GM12891 (cell line): ENCODE measurements at places on chromosomes 3 and 15.

DNA sequence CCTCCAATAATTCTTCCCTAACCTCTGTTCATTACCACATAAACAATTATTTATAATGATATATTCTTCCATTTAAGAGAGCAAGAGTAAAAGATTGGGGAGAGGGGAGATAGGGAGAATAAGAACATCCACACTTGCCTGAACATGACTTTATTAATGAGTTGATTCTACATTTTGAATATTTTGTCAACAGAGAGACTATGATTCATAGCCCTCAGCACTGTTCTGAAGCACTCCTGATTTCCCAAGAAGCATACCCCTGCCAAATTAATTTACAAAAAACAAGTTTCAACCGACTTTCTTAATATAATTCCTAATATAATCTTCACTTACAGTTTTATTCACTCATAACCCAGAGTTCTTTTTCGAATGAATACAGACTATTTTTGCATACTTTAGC is 828.8 kb downstream of the ROBO2 start:
- no peak for DNase-seq

- DNase-seq = no peak
These were observed 1534.6 kb downstream of the SI start for GRCh38 chr3:163543662-163544061.

DNA sequence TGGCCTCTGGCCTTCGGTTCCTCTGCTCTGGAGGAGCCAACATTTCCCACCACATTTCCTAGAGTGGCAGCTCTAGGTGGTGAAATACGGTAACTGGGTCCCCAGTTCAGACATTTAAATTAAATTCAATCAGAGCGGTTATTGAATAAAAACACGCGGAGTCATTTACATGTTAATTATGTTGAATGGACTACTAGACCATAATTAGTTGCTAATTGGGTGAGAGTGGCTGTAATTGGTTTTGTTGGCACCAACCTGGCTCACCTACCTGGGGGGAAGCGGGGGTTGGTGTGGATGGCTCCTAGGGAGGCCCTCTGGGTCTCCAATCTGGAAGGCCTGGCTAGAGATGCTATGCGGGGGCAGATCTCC is 12.7 kb downstream of the SEMA3F start:
- DNase-seq = no peak

DNA sequence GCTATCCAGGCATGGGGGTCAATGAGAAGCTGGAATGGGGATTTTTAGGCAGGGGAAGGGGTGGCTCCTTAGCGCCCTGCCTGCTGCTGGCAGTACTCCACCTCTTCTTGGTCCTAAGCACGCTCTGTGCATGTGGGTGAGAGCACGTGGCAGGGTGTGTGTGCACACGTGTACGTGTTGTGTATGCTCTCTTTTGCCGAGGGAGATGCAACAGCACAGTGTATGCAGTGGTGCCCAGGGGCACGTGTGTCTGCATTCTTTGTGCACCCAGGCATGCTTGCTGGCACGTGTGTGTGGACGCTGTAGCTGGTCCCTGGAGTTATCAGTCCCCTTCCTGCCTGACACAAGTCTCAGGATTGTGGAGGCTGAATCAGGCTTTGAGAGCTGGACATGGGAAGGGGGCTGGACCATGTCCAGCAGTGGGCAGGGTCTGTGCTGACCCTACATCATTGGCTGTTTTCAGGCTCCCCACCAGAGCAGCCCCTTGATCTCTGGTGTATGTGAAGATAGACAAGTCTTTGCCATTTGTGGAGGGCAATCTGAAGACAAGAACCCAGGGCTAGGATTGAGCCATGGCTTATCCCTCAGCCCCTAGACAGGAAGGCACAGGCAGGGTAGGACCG is 1.9 kb upstream of the CAMKV start:
- DNase-seq = no peak

DNA sequence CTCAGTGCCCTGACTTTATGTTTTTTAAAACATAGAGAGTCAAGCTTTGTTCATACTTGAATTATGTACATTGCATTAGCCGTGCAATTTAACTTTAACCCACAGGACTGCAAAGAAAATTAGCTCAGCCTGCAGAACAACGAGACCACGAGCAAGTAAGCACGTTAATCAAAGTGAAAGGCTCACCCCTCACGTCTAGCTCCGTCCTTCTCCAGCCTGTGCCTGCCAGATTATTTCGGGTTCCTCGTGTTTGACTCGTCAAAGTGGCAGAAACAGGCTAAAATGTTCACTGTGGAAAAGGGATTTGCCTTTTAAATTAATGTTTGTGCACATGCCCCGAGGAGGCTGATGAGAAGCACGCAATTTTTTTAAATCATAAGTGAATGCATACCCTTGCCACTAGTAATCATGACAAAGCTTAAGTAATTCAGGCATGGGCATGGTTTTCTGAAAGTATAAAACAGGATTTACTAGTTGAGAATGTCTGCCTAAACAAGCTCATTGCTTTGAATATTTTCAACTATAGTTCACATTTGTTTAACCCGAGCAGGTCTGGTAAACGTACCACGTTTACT is 15.3 kb downstream of the ZBTB38 start:
- DNase-seq = no peak

DNA sequence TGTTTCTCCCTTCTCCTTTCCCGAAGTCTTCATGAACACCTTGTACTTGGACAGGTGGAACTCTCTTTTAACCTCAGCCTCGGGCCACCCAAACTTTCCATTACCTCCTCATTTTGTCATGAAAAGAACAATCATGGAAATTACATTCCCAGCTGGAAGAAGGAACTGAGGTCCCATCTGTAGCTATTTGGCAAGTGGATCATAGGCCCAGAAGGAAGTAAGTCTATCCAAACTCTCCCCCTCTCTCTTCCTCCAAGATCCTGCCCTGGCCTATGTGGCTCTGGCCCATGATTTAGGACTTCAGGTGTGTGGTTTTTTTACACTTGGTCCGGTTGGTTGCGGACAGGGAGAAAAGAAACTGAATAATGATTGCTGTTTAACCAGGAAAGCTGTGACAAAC is 44.1 kb downstream of the ITGB5 start:
- no peak for DNase-seq

DNA sequence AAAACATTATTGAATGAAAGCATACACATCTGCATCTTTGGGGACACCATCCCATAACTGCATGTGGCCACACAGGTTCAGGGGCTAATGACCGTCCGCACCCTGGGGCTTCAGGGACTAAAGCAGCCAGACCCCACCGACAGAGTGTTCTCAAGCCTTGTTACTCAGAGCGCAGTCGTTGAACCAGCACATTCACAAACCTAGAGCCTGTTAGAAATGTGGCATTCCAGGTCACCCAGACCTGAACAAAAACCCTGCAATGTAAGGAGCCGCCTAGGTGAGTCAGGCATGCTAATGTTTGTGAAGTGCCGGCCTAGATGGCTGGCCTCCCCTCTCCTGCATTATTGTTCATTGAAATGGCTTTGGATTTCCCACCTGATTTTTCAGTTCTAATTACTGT is 52.3 kb upstream of the HACD2 start:
- DNase-seq = no peak

DNA sequence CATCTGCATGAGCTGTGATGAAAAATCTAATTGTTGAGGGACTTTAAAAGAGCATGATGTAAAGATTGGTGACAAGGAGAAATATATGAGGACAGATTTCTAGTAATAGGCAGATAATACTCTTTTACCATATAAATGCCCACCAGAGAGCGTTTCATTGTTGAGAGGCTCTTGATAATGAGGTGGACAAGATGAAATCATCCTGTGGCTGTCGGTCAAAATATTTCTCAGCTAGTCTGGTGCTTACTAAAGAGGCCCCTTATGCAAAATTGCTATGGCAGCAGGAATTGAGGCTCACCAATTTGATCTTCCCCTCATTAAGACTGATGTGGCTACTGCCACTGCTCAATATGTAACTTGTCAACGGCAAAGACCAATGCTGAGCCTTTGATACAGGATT is 225.0 kb upstream of the RASGRP1 start:
- DNase-seq = no peak

DNA sequence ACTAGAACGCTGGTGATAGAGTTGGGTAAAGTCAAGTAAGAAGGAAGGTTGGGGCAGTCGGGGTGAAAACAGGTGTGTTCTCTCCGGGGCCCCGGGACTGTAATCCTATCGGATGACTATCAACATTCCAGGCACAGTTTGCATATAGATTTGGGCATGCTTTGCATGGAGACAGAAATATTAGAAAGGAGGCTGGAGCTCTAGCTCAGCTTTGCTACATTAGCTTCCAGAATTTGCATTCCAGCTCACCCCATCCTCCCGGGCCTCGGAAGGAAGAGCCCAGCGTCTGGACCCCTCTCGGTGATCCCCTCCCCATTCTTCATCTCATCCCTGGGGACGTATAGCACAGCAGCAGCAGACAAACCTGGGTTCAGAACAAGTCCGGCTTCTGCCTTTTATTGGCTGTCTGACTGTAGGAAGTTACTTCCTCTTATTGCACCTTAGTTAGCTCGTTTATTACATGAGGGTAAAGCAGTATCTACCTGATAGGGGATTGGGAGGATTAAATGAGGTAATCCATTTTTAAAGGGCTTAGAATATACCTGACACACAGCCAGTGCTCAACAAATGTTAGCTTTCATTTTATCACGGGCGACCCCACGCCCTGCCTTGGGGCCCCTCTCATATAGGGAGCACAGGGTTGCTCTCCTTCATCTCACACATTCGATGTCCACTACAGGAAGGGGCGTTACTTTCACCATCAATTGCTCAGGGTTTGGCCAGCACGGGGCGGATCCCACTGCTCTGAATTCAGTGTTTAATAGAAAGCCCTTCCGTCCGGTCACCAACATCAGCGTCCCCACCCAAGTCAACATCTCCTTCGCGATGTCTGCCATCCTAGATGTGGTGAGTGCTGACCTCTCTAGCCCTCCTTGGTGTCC is 3.2 kb downstream of the HTR3E start:
- DNase-seq = no peak
